Inflammatory macrophage treated with lipopolysaccharide for 1 hour (primary cell): ENCODE measurements at places on chromosomes 12 and 14.
A peak's percentile ranks its signal among the peaks of the same experiment; 100 is the strongest.

DNA sequence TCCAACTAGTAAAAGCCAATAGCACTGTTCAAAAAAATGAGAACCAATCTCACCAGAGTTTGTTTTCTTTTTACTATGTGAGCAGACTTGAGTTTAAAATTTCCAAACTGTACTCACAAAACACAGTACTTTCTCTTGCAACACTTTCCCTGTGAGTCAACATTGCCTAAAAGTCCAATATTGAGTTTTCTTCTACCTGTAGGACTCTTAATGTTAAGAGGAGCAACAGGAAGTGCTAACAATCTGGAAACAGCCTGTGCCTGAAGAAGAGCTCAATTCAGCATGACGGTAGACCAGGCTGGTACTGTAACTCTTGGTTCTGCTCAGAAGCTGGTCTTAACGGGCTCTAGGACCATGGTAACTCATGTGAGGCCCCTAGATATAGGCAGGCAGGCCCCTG, 144.3 kb downstream of the MED13L start:
- DNase-seq, result peak; percentile 78

DNA sequence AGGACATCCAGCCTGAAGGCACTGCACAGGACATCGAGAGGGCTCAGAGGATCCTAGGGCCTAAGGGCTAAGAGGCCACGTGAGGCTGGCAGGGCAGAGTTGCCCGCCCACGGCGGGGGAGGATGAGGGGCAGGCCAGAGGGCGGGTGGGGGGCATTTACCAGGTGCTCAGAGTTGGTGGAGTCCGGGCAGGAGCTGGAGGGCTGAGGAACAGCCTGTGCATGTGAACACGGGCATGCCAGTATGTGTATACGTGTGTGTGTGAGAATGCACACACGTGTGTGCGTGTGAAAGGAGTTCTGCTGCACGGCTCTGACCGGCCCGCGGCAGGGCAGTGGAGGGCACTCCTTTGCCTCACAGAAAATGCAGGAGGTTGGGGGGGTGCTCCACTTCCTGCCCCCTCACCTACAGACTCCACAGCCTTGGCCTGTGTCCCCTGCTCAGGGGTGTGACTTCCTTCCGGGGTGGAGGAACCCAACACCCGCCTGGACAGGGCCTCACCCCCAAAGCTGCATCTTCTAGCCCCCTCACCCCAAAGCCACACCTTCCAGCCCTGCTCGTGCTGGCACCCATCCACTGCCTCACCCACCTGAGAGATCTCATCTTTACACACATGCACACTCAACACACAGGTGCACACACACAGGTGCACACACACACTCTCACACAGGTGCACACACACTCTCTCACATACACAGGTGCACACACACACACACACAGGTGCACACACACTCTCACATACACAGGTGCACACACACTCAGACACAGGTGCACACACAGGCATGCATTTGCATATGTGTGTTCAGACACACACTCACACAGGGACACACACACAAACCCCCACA, 11.8 kb upstream of the GPR132 start:
- DNase-seq, result no peak

DNA sequence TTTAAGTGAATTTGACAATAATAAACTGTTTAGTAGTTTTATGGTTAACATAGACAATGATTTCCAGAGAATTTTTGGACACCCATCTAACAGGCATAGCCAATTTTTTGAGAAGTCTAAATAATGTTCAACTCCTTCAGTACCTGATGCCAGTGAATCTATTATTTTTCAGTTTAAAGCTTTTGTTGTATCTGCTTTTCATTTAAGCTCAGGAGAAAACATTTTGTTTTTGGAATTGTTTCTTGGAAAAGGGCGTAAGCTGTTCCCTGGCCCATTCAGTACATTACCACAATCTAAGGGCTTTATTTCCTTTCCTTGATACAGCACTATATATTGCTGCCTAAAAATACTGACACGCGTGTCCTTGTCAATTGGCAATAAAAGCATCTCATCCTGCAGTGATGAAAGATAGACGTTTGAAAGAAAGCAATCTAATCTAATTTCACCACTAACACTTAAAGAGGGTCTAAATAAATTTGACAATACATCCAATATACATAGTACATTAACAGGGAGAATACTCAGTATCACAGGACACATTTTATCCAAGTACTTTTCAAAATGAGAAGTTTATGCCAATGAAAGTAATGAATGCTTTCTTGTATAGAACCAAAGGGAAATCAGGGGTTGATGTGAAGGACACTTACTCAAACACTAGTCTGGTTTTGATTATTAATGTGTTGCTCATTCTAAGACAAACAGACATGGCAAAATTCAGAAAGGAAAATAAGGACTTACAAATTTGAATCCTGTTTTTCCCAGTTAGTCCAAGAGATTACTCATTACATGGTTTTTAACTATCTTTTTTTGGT, 104.2 kb upstream of the LGR5 start:
- no peak for DNase-seq

DNA sequence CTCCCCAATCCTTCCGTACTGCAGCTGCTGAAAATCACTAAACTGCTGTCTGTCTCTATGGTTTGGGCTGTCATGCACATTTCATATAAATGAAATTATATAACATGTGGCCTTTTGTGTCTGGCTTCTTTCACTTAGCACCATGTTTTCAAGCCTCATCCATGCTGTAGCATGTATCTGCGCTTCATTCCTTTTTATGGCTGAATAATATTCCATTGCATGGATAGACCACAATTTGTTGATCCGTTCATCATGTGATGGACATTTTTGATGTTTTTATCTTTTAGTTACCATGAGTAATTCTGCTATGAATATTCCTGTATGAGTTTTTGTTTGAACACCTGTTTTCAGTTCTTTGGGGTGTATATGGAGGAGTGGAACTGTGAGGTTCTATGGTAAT, 32.6 kb upstream of the MED13L start:
- no peak for DNase-seq

DNA sequence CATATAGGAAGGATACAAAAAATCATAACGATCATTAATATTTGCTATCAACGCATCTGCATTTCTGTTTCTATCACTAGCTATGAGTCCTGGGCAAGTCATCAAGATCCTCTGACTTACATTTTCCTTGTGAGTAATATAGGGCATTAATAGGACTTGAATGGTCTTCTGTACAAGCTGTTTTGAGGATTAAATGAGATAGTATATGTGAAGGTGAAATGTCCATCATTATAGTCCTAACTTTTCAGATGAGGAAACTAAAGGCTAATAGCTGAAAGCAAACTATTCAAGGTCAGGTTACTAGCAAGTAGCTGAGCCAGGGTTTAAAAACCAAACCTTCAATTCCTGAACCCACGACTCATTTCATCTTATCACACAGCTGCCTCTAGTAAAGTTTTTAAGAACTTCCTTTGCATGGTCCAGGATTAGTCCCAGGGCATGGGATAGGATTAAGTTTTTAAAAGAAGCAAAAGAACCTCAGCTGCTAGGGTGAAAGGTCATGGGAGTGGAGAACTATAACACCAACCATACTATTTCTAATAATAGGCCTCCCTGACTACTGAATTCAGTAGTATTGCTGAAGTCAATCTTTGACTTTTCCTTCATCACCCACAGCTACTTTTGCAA, 101.4 kb upstream of the ADAMTS20 start:
- no peak for DNase-seq

- DNase-seq, result no peak
These were observed 82.5 kb downstream of the MAP3K9 start for GRCh38 chr14:70726651-70727375.

DNA sequence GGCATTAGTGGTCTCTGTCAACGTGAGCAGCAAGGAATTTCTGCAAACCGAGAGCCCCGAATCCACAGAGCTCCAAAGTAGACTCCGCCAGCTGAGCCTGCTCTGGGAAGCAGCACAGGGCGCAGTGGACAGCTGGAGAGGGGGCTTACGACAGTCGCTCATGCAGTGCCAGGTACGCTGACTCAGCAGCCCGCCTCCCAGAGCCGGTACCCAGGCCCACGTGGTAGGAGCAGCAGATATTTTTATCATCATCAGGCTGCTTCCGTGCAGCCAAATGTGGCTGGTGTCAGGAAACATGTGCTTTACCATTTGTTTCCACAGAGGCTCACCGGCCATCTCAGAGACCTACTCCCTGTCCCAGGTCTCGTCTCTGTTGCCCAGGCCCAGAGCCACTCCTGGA, 73.7 kb downstream of the ESR2 start:
- no peak for DNase-seq

- DNase-seq, result no peak
These were observed 28.0 kb downstream of the CEP290 start for GRCh38 chr12:88113871-88114270.

DNA sequence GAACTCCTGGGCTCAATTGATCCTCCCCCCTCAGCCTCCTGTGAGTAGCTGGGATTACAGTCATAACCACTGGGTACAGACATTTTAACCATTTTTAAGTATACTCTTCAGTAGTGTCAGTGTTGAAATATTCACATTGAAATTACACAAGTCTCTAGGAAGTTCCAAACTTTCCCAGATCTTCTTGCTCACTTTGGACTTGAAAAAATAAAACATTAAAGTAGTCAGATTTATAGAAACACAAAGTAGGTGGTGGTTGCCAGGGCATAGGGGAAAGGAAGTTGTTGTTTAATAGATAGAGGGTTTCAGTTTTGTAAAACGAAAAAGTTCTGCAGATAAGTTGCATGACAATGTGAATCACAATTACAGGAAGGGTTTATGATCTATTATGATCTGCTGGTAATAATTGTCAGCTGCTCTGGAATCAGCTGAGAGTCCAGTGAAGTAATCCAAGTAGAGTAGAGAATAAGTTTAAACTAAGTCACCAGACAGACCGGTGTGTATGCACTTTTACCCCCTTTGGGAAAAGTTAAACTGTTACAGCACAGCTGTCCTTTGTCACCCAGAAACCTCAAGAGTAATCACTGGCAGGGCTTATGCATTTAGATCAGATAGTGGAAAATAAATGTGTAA, 27.4 kb downstream of the PCNX1 start:
- peak; percentile 84 for DNase-seq

DNA sequence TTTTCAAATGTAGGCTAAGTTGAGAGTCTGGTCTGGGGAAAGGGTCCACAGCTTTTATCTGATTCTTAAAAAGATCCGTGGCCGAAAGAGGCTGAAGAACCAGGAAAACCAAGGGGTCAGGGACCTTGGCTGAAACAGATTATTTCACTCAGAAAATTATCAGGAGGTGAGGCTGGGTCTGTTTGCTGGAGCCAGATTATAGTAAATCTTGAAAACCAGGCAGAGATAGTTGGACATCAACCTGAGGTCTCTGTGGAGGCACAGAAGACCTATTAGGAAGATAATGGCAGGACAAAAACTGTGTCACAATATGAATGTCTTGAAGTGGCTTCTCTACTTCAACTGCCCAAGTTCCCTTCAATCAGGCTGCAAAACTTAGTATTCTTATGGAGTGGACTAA, 1.6 kb upstream of the MED21 start:
- no peak for DNase-seq

DNA sequence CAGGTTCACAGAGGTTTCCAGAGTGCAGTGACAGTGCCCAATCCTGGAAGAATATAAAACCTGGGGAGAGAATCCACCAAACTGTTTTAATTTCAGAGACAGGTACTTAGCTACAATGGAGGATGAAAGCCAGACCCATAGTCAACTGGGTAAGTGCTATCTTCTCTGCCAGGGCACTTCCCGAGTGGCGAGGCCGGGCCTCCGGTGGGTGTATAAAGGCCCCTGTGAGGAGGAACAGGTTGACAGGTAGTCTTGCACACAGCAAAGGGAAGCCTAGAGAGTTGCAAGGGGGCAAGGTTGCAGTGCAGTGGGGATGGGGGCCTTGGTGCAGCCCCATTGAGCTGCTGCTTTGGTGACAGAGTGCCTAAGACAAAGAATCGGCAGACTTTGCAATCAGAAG, 130.7 kb downstream of the SLC38A6 start:
- DNase-seq, result no peak

DNA sequence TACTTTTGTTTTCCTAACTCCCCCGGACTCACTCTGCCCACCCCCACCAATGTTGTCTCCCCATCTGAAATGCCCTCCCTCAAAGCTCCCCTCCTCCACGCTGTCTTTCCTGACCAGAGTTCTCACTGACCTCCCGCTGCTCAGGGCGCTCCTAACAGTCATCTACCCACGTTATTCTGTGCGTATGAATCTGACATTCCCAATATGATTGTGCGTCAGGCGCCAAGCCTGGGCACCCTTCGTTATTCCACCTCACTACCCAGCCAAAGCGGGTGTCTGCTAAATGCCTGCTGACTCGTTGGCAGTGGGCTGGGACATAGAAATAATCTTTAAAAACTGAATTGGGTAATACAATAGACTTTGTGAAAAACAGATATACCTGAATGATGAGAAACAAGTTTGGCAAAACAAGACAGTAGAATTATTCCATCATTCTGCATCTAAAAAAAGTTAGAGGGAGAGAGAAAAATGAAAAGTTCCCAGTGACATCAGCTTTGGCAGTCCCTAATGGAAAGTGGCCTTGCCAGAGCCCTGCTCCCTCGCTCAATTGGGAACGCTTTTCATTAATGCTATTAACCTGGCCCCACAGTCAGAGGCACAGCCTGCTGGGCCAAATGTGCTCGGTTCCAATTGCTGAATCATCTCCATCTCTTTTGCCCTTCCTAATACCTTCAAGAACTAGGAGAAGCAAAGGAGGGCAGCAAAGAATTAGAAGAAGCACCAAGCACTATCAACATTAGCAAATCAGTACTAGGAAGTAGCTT, 74.0 kb upstream of the PLXNC1 start:
- no peak for DNase-seq

DNA sequence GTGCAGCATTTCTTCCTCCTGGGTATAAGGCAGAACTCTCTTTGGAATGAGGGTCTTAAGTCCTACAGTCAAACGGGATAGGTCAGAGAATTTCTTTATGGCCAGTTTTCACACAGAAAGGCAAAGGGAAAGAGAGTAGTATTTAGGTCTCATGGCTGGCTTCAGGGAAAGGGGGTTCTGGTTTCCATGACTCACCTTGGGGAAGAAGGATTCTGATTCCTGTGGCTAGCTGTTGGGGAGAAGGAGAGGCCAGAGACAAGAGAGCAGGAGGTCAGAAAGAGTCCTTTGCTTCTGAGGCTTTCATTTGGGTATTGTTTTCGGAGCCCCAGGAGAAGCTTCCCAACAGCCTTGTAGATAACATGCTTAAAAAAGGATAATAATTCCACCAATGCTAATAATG, 332.5 kb downstream of the NPAS3 start:
- DNase-seq, result no peak
